ENCODE measurements at places on chromosomes 5 and 9. TPM values are rescaled to one million over a fixed set of nuclear protein-coding genes. Genes with fewer than 3 reads are reported as not detected.

GRCh38 chr9:70049236-70049635 is 5.6 kb downstream of the MAMDC2 start:
- DNase-seq = no peak

DNA sequence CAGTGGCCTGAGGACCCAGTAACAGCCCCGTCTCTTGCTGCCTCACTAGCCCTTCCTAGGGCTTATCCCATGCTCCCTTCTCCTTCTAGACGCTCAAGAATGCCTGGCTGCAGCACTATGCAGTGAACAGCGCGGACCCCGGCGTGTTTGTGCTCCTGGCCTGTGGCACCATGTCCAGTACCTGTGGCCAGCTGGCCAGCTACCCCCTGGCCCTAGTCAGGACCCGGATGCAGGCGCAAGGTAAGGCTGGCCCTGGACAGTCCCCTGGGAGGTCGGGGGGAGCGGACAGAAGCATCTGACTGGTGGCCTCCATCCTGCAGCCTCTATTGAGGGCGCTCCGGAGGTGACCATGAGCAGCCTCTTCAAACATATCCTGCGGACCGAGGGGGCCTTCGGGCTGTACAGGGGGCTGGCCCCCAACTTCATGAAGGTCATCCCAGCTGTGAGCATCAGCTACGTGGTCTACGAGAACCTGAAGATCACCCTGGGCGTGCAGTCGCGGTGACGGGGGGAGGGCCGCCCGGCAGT is 20.5 kb downstream of the PTGES2 start:
- DNase-seq = no peak

DNA sequence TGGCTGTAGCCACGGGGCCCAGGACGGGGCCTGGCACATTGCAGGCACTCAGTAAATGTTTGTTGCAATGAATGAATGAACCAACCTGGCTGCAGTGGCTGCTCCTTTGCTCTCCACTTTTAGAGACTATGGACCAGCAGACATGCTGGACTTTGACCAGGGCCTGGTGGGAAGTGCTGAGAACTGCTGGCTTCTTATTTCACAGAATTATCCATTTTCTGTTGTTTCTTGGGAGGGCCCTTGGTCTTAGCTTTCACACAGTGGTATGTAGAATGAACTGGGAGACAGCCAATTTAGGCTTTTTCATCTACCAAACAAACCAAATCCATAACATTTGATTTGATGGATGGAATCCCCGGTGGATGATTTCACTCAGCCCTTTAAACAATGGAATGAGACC is 78.0 kb upstream of the LHFPL2 start:
- DNase-seq = no peak

Gene NEUROG1
- polyA plus RNA-seq = not detected

Gene PKN3
- 2.9 TPM for polyA plus RNA-seq
